Activated T-helper 9 cell treated with anti-CD3 and anti-CD28 coated beads, Interleukin-2, amount 50 U/mL, for 16 hours (primary cell): ENCODE measurements at places on chromosomes 5 and 9.

DNA sequence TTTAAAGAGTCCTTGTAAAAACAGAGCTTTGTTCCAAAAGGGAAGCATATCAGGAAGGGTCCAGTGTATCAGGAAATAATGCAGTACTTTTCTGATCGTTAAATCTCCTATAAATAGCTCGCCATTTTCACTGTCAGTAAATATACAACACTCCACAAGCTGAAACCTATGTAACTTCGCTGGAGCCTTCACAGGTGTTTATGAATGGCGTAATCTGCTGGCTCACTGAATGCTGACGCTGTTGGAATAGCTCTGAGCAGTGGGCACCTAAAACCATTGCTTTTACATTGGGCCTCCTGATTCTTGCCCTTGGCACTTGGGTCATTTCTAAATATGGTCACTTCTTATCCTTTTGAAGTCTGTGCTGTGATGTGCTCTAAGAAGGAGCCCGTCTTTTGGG lies 4.3 kb downstream of the SHC3 start:
- no peak for DNase-seq

DNA sequence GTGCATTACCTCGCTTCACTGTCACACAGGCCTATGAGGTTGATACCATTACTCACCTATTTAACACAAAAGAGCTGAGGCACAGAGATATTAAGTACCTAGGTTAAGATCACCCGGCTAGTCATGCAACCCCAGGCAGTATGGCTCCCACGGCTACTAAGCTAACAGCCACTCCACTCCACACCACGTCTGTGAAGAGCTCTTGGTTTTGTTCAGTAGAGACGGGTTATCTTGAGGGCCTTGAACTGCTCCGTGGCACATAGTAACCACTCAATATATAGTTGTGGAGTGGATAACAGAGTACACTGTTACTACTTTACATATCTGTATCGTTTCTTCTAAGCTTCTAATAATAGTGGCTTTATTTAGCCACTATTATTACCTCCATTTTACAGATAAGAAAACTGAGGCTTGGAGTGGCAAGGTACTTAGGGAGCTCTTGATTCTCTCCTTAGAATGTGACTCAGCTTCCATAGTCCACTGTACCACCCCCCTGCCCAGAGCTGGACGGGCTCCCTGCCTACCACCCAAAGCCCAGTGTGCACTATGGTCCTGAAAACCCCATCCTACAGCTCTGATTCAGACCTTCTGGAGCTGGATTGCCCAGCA lies 1.0 kb upstream of the CORO2A start:
- DNase-seq, result no peak

GRCh38 chr5:131740477-131740876 lies 56.3 kb downstream of the FNIP1 start:
- no peak for DNase-seq

DNA sequence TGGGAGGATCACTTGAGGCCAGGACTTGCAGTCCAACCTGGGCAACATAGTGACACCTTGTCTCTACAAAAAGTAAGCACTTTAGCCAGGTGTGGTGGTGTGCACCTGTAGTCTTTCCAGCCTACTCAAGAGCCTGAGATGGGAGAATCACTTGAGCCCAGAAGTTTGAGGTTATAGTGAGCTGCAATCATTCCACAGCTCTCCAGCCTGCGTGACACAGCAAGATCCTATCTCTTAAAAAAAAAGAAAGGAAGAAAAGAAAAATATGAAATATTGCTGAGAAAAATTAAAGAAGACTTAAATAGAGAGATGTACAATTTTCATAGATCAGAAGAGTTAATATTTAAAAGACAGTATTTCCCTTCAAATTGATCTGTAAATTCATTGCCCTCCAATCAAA lies 76.4 kb downstream of the SMIM15 start:
- no peak for DNase-seq

DNA sequence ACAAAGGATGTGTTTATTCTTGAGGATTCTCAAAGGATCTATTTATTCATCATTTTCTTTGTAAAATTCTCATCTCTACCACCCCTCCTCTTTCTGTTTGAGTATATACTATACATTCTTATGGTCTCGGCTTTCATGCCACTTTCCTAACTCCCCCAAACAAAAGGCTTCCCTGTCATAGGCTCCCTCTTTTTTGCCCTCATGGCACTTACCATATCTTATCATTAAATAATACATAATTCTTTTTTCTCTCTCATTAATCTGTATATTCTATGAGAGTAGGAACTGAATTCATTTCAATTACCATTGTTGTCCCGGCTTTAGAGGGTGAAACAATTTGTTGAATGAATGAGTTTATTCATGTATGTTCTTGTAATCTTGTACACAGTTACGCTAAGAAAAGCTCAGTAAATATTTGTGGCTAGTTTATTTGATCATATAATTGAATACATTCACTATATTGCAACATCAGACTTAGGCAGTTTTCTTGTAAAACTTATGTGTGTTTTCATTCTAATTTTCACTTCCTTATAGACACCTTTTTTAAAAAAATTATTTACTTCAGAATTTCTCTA lies 254.6 kb downstream of the EDIL3 start:
- DNase-seq, result no peak

GRCh38 chr5:39175273-39175955 lies 43.9 kb downstream of the FYB1 start:
- no peak for DNase-seq

GRCh38 chr5:90484540-90484939 lies 9.9 kb downstream of the POLR3G start:
- DNase-seq, result no peak

DNA sequence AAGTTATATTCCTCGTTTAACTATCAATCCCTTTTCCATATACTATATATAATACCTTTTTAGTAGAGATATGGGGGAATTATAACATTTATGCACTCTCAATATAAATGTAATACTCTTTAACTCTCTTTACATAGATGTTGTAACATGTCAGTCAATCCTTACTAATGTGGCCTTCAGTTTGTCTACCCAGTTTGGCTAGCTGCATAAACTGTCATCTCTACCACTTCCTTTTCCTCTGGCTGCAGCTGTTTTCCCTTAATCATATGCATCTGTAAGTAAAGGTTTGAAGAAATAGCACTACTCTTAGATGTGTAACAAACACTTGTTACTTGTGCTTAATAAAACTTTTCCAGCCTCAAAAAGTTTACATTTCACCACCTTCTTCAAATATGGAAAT lies 13.4 kb downstream of the ABHD17B start:
- no peak for DNase-seq

GRCh38 chr9:136740971-136741882 lies 1.5 kb downstream of the LCN10 start:
- no peak for DNase-seq
